Anterior cingulate cortex (tissue), 58 donors: ENCODE measurements at places on chromosomes 13 and 19.

DNA sequence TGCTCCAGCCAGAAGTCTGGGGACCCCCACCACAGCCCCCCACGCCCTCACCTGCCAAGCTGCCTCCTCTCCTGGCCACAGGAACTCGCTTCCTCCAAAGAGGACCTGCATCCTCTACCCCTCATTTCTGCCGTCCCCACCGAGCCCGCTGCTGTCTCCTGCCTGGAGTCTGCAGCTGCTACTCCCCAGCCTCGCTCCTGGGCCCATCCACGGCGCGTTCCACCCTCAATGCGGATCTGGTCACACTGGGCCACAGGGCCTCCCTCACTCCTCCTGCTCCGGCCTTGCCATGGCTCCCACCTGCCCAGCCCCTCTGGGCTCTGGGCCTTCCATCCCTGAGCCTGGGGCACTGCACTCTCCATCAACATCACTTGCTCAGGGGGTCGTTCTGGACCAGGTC lies 4.3 kb downstream of the BTBD2 start:
- no peak for DNase-seq

DNA sequence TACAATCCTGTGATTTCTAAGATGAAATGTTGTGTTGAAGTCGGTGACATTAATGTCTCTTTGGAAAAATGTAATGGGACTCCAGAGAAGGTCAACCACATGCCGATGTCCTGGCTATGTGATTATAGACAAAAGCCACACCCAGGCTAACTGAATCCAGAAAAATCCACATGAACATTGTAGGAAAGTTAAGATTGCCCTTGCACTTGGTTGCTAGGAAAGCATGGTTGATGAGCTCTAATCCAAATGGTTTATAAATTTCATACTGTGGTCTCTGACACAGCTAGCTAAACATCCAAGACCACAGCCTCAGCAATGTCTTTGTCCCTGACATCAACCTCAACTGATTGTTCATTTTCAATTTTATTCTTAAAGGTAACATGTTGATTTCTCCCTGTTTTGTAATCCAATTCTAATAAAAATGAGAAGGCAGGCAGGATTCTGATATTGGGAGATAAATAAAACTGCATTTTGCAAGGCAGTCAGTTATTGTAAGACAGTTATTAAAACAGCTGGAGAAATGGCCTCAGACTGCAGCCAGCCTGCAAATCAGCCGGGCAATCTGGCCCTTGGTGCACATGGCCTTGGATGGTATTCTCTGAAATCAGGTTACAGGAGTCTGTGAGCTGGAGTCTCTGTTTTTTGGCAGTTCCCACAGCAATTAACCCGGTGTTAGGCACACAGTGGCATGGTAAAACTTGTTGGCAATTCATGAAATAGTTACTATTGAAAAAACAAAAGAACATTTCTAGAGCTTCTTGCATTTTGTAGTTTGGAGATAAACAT lies 93.9 kb downstream of the STARD13 start:
- no peak for DNase-seq

DNA sequence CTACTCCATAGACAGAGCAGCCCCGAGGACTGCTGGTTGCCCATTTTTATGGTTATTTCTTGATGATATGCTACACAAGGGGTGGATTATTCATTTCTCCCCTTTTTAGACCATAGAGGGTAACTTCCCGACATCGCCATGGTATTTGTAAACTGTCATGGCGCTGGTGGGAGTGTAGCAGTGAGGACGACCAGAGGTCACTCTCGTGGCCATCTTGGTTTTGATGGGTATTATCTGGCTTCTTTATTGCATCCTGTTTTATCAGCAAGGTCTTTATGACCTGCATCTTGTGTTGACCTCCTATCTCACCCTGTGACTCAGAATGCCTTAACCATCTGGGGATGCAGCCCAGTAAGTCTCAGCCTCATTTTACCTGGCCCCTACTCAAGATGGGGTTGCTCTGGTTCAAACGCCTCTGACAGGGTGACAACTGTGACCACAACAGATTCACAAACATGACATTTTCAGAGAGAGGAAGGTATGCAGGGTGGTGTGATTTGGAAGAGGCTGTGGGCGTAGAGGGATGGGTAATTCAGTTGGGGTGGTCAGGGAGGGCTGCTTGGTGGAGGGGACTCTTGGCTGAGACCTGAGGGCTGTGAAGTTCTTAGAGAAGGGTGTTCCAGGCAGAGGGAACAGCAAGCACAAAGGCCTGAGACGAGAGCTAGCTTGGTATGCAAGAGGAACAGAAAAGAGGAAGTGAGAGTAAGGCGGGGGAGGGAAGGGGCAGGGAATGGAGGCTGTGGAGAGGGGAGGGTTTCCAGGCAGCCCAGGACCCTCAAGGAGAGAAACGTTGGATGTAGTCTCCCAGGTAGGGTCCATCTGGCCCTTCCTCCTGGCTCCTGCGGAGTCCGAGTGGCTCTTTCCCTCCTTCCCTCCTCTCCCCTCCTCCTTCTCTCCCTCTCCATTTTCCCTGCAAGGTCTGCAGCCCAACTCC lies 23.5 kb downstream of the FAM187B start:
- DNase-seq = no peak

- DNase-seq = no peak
Observed at GRCh38 chr19:14150041-14150769, 13.8 kb upstream of the ASF1B start.

DNA sequence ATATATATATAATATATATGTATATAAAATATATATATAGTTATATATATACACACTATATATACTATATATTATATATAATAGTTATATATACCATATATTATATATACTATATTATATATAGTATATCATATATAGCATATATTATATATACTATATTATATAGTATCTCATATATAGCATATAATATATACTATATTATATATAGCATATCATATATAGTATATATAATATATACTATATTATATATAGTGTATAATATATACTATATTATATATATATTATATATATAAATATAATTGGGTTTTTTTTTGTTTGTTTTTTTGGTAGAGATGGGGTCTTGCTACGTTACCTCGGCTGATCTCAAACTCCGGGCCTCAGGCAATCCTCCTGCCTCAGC lies 11.6 kb upstream of the HNRNPL start:
- no peak for DNase-seq

DNA sequence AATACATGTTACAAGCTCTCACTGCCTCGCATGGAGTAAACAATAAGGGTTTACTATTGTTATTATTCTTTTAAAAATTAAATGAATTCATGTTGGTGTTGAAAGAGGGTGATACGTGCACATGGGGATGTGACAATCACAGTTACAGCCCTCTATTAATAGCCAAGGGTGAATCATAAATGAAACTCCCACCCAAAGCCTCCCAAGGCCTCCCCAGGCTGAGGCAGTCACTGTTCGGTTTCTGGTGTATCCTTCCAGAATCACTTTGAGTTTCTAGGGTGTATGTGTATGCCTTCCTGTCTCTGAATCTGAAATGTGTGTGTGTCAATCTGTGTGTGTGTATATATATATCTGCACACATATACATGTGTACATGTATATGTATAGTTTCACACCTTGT lies 73.4 kb downstream of the AKAP11 start:
- no peak for DNase-seq

DNA sequence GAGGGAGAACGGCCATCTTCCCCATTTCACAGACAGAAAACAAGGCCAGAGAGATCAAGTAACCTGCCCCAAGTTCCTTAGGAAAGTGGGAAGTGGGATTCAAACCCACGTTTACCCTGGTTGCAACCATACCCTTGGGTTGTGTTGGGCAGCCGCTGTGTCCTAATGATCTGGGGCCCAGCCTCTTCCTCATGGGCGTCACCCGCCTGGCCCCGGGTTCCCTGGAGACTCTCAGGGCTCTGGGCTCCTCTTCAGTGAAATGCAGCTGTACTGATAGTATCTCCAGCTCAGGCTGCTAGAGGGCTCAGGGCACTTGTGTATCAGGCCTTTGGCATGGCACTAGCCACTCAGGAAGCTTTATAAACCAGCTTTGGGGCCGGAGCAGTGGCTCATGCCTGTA lies 9.8 kb downstream of the TMED1 start:
- DNase-seq = no peak

DNA sequence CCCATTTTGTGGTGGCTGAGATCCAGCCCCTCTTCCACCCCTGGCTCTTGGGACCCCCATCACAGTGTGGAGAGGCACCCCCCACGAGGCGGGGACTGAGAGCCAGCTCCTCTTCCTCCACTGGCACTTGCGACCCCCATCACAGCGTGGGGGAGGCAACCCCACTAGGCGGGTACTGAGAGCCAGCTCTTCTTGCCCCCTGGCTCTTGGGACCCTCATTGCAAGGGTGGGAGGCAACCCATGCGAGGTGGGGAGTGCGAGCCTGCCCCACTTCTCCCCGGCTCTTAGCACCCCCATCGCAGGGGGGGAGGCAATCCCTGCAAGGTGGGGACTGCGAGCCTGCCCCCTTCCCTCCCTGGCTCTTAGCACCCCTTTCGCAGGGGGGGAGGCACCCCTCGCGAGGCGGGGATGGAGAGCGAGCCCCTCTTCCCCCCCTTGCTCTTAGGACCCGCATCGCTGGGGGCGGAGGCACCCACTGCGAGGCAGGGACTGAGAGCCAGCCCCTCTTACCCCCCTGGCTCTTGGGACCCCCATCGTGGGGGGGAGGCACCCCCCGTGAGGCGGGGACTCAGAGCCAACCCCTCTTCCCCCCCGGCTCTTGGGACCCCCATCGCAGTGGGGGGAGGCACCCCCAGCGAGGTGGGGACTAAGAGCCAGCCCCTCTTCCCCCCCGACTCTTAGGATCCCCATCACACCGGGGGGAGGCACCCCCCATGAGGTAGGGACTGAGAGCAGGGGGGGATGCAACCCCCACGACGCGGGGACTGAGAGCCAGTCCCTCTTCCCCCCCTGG lies 364.6 kb upstream of the SPRY2 start:
- DNase-seq = no peak

DNA sequence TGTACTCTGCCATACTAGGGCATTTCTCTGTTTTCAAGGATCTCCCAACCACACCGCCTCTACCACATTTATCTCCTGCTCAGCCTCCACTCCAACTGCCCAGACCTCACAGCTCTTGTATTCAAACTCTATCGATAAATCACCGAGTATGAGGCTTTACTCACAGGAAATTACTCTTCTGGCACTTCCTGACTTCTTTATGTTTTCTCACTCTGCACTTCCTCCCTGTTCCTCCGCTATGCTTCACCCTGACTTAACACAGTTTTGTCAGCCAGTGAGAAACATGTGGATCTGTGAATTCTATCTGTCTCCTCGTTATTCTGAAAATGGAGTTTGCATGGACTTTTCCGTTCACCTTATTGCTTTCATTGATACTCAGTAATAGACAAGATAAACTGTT lies 2.6 kb upstream of the CARD8 start:
- no peak for DNase-seq

GRCh38 chr19:45161738-45162607 lies 1.2 kb upstream of the NKPD1 start:
- DNase-seq = peak; percentile 25

DNA sequence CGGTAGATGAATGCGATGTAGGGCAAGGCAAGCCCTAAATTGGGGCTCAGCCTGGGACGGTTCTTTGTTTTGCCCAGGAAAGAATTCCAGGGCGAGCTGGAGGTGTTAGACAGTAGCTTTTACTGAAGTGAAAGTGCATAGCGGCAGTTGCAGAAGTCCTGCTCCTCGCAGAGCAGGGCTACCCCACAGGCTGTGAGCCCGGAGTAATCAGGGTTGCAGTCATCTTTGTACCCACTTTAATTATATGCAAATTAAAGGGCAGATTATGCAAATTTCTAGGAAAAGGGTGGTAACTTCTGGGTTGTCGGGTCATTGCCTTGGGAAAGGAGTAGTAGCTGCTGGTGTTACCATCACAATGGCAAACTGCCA lies 30.5 kb downstream of the VAV1 start:
- DNase-seq = no peak

DNA sequence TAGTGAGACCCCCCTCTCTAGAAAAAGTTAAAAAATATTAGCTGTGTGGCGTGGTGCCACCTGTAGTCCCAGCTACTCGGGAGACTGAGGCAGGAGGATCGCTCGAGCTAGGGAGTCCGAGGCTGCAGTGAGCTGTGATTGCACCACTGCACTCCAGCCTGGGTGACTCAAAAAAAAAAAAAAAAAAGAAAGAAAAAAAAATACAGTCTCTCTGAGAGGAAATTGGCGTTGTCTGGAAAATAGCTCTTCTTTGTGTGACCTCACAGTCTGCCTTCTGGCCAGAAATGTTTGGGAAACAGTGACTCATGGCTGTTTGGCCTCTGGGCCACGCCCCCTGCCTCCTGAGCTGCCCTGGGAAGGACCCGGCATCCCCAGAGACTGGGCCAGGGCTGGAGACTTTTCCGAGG lies 10.7 kb downstream of the MARCHF2 start:
- no peak for DNase-seq

- no peak for DNase-seq
Observed at GRCh38 chr13:51759240-51759639, 44.7 kb downstream of the DHRS12 start.

- no peak for DNase-seq
Observed at GRCh38 chr19:43675269-43675879, 5.4 kb upstream of the PLAUR start.

GRCh38 chr19:31057476-31057875 lies 291.8 kb downstream of the TSHZ3 start:
- no peak for DNase-seq

DNA sequence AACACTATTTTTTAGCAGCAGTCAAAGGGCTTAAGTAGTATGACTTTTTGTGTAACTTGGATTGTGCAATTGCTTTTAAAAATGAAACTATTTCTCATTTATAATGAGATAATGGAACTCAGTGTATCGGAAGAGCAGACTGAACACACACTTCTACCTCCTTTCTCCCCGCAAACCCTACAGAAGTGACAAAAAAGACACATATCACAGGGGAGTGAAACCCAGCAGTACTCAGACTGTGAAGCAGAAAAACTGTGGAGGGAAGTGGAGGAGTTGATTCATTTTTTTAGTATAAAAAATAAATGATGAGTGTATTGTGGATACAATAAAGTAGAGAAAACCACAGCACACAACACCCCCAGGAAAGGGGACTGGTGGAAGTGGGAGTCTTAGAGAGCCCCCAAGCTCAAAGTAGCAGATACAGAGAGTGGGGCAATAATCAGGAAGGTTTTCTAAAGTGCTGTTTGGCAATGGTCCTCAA lies 9.7 kb downstream of the LPAR6 start:
- no peak for DNase-seq

- no peak for DNase-seq
Observed at GRCh38 chr13:34678154-34678553, 263.9 kb upstream of the NBEA start.

- no peak for DNase-seq
Observed at GRCh38 chr19:3161453-3161852, 17.1 kb upstream of the S1PR4 start.

- peak; percentile 45 for DNase-seq
Observed at GRCh38 chr19:1624458-1624857, 19.2 kb upstream of the UQCR11 start.
